ENCODE measurements at places on chromosomes 5 and 9.

- DNase-seq = no peak
These were observed 25.9 kb upstream of the TESK1 start for GRCh38 chr9:35579130-35579529.

DNA sequence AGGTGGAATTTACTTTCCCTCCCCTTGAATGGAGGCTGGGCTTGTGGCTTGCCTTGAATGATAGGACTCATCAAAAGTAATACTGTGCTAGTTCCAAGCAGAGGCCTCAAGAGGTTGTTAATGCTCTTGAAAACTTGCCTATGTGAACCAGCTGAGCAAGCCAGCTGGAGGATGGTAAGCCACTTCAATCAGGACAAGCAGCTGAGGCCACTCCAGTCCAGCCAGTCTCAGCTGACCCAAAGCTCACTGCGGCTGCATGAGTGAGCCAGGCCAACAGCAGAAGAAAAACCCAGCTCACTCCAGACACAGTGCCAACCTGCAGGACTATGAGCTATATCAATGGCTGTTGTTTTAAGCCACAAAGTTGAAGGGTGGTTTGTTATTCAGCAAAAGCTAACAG is 182.8 kb downstream of the MCTP1 start:
- no peak for DNase-seq

GRCh38 chr9:9275601-9276000 is 1337.2 kb downstream of the PTPRD start:
- DNase-seq = no peak

- no peak for DNase-seq
These were observed 8.9 kb upstream of the SLC25A48 start for GRCh38 chr5:135825373-135826220.

DNA sequence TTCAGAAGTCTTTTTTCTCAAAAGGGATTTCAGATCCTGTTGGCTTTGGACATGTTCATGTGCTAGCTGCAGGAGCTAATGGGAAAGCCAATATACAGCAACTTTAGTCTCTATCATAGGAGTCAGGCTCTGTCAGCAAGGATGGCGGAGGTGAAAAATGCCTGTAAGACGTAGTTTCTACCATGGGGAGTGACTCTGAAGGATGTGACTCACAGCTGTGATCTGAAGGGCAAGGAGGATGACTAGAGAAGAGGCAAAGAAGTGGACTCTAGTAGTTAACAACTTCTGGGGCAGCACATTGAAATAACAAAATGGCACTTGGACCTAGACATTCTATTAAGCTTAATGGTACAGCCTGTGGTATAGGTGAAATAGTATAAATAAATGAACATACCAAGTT is 3.1 kb upstream of the NDUFS4 start:
- DNase-seq = no peak

GRCh38 chr5:33462456-33462855 is 21.7 kb downstream of the TARS1 start:
- no peak for DNase-seq

DNA sequence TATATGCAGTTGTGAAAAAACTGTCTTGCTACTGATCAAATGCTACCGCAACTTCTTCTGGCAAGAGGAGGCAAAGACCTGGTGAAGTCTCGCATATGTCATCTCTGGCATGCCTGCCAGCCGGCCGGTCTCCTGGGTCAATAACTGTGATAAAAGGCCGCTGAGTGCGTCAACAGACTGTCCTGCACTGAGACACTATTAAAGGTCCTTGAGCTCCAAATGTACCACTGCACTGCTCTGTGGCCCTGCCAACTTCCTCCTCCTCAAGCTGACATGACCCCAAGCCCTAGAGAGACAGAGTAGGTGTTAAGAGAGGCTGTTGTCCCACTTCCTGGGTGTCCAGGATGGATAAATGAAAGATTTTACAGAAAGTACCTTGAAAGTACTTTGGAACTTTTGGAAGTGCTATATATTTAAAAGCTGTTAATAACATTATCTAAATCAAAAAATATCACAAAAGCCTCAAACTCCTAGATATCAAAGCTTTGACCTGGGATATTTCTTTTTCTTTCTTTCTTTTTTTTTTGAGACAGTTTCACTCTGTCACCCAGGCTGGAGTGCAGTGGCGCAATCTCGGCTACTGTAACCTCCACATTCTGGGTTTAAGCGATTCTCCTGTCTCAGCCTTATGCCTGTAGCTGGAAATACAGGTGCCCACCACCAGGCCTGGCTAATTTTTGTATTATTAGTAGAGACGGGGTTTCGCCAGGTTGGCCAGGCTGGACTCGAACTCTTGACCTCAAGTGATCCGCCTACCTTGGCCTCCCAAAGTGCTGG is 31.5 kb downstream of the RAPGEF1 start:
- DNase-seq = no peak

- no peak for DNase-seq
These were observed 29.7 kb upstream of the EFNA5 start for GRCh38 chr5:107700481-107700880.

All from K562 (cell line).